Cardiac fibroblast (primary cell): ENCODE measurements at places on chromosomes 16 and 17.
A peak's percentile ranks its signal among the peaks of the same experiment; 100 is the strongest.

GRCh38 chr16:11060842-11061241 is 116.5 kb downstream of the CLEC16A start:
- no peak for DNase-seq

DNA sequence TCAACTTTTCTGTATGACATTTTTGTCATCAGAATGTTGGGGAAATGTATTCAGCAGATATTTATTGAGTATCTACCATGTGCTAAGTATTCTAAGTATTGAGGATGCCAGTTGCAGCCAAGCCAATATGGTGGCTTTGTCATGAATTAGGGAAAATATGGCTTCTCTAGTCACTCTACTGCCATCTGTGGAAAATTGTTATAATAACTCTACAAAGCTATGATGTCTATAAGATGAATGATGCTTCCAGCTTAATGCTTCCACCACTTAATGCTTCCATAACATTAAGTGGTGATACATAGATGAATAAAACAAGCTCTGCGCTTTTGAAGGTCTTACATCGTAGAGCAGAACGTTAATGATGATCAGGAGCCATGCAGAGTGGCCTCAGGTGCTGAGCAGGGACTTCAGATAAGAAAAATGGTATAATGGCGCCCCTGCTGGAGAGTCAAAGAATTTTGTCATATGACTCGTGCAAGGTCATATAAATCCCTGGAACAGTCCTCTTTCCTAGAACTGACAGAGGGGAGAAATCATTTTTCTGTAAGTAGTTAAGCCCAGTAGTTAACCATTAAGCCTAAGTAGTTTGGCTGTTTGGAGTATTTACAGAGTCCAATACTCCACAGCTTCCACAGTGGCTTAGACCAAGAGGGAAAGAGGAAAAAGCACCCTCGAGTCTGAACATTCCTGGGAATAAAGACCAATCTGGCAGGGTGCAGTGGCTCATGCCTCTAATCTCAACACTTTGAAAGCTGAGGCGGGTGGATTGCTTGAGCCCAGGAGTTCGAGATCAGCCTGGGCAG is 2.7 kb upstream of the TMIGD1 start:
- DNase-seq = peak; percentile 81

DNA sequence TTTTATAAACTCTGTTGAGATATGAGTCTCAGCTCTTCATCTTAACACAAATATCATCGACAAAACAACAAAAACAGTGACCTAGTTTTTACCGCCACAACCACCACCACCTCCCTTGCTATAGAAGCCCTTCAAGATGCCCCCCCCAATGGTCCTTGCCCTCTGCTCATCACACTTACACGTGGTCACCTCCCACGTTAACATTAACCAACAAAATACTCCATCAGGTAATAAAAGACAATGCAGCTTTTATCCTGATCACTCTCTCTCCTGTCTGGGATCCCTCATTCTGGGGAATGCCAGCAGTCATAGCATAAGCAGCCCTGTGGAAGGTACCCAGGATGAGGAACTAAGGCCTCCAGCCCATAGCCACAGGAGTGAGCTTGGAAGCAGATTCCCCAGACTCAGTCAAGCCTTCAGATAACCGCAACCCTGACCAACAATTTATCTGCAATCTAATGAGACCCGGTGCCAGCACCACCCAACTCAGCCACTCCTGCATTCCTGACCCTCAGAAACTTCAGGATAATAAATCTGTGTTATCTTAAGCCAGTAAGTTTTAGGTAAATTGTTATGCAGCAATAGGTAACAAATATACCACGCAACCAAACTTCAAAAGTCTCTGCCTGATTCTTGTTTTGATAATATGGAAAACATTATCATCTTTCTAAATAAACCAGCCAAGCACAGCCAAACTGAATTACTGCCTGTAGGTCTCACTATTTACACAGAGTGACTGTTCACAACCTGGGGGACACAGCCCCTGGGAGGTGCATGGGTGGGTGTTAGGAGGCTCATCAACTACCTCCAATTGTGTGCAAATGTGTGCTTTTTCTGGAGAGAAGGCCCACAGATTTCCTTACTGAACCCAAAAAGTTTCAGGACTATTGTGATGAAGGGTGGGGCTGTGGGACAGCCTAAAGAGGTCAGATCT is 6.1 kb downstream of the PECAM1 start:
- no peak for DNase-seq

DNA sequence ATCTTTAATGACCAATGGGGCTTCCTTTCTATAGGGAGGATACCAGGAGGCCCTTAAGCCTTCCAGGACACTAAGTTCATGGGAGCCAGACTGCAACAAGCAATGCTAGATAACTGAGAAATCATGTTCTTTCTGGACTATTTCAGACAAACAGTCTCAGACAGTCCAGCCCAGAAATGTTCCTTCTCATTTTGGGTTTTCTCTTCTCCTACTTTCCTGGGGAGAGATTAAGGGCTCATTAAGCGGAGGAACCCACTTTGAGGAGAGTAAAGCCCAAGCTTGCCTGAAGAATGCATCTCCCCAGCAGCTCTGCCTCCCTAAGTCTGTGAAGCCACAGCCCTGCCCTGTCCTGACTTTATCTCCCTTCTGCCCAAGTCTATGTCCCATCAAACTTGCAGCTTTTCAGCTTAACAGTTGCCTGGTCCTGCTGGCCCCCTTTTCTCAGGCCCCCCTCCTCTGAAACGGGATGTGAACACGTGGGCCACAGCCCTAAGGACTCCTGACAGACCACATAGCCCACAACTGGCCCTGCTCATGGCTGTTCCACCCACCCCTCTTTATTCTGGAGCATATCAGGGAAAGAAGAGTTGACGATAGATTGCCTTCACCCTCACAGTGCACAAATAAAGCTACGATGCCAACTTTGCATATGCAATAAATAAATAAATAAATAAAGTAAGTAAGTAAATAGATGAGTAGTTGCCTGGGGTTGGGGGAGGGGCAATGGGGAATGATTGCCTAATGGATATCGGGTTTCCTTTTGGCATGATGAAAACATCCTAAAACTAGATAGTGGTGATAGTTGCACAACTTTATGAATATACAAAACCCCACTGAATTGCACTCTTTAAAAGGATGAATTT is 111.0 kb downstream of the N4BP1 start:
- DNase-seq = peak; percentile 85

DNA sequence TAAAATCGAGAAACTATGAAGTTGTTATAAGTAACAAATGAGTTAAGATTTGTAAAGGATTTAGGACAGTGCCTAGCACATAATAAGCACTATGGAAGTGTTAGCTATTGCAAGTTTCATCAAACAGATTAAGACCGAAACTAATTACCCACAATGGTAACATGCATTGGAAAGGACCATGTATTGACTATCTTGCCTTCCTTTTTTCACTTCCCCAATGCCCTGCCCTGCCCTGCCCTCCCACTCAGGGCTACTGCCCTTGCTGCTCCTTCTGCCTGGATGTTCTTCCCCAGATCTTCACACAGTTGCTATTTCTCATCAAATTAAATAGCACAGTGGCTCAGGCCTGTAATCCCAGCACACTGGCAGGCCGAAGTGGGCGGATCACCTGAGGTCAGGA is 202.1 kb upstream of the PSMD7 start:
- no peak for DNase-seq

DNA sequence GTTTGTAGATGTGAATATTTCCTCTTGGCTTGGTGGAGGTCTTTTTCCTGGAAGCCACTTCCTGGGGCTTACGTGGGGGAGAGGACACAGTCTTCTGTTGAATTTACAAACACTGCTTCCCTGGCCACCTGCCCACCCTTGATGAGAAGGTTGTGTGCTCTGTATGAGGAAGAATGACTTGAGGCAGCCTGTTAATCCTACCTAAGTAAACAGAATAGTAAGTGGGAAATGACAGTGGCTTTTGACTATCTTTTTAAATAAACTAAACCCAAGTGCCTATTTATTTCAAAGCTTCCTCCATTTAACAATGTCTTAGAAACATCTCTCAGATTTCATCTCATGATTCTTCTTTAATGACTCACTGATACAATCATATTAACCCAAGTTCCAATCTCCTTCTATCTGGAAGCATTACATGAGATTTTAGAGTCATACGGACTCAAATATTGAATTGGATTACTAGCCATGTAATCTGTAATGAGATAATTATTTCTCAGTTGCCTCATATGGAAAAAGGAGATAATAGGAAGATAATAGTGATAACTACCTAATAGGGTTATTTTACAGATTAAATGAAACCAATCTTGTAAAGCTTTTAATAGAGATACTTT is 96.6 kb upstream of the SMIM36 start:
- DNase-seq = peak; percentile 25

DNA sequence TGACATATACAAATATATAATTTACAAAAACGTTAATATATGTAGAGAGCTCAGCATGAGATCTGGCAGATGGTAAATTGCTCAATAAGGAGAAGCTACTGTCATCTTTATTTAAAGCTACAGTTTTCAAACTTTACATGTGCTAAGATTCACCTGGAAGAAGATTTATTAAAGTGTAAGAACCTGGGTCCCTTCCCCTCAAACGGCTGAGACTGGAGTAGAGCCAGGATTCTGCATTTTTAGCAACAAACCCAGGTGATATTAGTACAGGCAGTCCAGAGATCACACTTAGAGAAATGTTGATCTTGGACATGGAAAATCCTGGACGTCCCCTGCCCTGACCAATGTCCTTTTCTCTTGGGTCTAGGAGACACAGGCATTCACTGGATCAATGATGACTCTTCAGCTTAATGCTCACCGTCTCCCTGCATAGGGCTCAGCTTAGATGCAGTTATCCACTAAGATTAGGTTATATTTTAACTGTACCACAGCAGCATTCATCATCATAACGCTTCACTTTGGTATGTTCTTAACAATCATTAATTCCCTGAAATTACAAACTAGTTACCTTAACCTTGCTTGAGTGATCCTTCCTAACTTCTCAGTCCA is 20.4 kb downstream of the CDR2 start:
- no peak for DNase-seq

GRCh38 chr16:87919681-87919994 is 16.7 kb downstream of the CA5A start:
- no peak for DNase-seq

GRCh38 chr17:13420418-13420826 is 181.3 kb downstream of the HS3ST3A1 start:
- peak; percentile 41 for DNase-seq

DNA sequence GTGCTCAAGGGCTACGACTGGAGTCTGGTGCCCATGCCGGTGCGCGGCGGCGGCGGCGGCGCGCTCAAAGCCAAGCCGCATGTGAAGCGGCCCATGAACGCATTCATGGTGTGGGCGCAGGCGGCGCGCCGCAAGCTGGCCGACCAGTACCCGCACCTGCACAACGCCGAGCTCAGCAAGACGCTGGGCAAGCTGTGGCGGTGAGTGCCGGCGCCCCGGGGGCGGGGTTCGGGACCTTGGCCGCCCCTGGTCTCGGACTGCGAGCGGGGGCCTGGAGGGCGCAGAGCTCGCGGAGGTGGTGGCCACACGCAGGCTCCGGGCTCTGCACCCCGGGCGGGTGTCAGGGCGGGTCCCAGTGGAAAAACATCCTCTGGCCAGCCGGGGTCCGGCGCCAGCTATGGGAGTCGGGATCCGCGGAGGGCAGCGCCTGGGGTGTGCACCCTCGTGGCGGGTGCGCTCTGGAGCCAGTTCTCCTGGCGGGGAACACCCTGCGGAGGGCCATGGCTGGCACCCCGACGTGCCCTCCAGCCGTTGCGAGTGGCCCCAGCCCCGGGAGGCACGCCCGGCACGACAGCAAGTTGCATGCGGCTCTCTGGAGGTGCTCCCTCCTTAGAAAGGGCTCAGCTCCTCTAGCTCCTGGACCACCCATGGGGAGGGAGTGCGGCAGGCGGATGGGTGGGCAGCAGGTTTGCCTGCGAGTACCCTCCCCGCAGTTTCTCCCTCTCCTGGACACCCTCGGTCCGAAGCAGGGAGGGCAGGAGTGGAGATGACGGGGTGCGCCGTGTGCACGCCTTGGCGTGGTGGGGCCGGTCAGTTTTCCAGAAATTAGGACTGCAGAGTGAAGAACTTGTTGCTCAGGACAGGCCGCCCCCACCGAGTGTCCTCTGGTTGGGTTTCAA is 824 bp downstream of the SOX8 start:
- DNase-seq = peak; percentile 12

GRCh38 chr16:54937671-54938211 is 7.1 kb downstream of the IRX5 start:
- DNase-seq = no peak

- no peak for DNase-seq
Measured at GRCh38 chr17:58248955-58249269, 10.5 kb downstream of the LPO start.

DNA sequence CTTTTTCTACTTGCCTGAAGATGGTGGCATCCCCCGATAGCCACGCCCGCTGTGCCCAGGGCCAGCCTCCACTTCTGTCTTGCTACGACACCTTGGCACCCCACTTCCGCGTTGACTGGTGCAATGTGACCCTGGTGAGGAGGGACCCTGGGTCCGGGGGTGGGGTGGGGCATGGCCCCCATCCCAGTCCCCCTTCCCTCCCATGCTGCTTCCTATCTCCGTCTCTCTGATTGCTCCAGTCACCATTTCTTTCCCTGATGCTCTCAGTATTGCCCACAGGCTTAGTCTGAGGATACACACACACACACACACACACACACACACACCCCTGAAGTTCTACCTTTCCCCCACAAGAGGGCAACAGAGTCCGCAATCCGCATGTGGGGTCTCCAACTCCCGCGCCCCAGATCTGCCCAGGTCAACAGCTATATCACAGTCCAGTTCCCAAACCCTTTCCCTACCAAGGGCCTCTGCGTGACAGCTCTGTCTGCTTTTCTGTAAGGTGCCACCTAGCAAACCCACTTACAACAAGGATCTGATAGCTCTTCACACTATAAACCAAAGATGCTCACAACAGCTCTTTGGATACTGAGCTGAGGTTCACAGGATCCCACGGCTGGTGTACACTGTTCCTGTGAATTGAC is 3.4 kb downstream of the SGCA start:
- DNase-seq = peak; percentile 84

GRCh38 chr16:28267356-28267755 is 25.0 kb upstream of the SBK1 start:
- DNase-seq = no peak

- DNase-seq = no peak
Measured at GRCh38 chr16:524274-525040, 3.1 kb upstream of the CAPN15 start.

DNA sequence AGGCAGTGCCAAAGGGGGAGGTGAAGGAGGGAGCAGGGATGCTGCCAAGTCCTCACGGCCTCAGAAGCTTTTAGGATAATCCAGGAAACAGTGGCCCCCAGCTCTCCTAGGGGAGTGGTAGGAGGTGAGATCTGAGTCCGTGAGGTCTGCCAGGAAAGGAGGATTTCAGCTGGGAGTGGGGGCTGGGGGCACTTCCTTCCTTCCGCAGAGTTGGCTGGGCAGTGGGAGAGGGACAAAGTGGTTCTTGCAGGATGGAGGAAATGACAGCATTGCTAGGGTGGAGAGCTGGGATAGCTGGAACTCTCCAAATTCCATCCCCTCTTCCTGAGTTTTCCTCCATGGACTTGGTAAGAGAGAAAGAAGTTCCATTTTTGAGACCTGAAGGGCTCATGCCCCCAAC is 4.8 kb upstream of the SP6 start:
- DNase-seq = no peak
